ENCODE measurements at places on chromosomes 4 and X.

DNA sequence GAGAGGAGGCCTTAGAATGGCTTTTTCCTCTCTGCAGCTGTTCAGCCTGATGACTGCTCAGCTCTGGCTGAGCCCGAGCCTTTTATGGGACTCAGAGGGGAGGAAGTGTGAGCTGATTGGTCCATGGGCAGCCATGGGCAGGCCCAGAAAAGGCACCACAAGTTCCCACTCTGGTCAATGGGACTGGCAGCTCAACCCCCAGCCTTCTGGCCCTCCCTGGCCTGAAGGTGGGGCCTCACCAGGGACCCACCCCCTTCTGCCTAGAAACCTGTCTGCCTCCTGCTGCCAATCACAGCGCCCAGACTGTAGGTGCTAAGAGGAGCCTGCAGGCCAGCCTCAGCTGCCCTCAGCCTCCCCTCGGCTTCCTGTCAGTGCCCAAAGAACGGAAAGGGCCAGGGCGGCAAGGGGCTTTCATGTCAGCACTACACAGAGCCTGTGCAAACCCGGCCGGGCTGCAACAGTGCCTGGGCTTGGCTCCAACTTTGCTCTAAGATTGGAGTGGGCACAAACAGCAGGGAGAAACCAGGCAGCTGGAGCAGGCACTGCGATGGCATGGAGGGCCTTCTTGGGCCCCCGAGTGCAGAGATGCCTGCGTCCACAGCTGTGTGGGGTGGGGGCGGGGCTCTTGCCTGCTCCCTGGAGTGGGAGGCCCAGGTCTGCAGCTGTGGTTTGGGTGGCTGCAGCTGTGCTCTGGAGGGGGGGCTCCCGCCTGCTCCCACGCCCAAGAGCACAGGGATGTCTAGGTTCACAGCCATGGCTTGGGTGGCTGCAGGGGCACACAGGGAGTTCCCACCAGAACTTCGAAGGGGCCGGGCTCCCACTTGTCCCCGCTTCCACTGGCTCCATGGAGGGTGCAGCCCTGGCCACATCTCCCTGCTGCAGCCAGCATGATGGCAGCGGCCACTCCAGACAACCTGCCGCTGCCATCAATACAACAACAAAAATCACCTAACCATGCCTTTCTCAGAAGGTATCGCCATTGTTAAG lies 92.6 kb downstream of the NXF2 start:
- no peak for DNase-seq

- no peak for DNase-seq
Observed at GRCh38 chr4:174856926-174857800, 28.1 kb upstream of the GLRA3 start.

GRCh38 chrX:105821471-105822121 lies 743 bp upstream of the NRK start:
- no peak for DNase-seq

DNA sequence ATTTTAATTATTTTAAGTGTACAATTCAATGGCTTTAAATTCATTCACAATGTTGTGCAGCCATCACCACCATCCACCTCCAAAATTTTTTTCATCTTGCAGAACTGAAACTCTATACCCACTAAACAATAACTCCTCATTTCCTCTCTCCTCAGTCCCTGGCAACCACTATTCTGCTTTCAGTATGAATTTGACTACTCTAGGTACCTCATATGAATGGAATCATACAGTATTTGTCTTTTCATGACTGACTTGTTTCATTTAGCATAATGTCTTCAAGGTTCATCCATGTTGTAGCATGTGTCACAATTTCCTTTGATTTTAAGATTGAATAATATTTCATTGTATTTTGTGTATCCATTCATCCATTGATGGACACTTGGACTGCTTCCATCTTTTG lies 46.9 kb downstream of the KIF4A start:
- no peak for DNase-seq

DNA sequence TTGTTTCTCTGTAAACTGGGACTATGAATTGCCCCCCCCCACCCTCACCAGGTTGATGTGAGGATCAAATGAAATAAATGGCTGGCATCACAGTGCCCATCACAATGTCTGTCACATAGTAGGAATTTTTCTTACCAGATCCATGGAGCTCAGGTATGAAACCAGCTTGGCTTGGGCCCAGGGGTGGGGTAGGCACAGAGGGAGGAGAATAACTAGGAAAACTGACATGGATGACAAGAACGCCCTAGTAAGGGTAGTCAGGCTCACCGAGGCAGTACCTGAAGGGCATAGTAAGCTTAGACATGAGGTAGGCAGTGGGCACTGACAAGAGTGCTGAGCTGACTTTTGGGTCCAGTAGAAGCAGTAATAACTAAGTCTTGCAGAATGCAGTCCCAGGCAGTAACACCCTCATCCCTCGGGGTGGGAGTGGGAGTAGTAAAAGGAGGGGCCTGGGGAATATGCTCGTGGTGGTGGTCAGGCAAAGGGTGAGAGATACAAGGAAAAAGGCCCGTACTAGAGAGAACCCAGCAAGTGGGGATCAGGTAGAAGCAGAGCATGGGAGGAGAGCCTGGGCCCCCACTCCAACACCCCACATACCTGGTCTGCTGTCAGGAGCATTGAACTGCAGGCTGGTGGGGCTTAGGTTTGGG lies 155.9 kb upstream of the PJA1 start:
- DNase-seq, result no peak

GRCh38 chrX:75211976-75212375 lies 55.9 kb upstream of the ABCB7 start:
- no peak for DNase-seq

GRCh38 chr4:151727365-151727764 lies 33.4 kb downstream of the GATB start:
- no peak for DNase-seq

DNA sequence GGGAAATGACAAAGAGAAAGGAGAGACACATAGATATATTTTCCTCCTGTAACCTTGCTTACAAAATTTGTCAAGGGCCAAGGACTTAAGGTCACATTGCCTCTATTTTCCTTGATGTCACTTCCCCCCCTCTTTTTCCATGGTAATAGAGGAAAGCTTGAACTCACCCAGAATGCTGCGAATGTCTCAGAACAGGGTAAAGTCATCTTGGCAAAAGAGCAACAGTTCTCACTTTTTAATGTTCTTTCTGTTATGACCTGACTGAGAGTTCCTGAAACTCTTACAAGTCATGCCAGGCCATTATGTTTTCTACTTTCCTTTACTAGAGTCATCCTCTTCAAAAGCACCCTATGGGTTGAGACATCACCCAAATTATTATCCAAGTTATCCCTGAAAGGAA lies 50.7 kb upstream of the PRDM5 start:
- no peak for DNase-seq

DNA sequence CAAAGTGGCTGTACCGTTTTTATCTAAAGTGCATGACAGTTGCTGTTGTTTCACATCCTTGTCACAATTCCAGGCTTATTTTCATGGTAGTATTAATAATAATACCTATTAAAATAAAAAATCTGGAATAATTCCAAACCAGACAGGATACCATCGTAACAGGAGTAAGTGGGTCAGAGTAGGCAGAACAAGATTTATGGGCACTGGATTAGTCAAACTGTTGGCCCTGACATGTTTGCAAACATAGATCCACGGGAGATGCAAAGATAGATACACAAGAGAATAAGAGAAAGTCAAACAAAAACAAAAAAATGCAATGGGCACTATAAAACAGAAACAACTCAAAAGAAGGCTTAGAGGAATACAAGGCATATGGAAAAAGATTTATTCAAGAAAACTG lies 449.5 kb upstream of the HS3ST1 start:
- DNase-seq, result no peak

GRCh38 chrX:148647651-148648050 lies 147.2 kb downstream of the AFF2 start:
- DNase-seq, result no peak

GRCh38 chr4:10662937-10663336 lies 21.6 kb downstream of the CLNK start:
- no peak for DNase-seq

- DNase-seq, result no peak
Observed at GRCh38 chr4:7858498-7858897, 81.2 kb downstream of the AFAP1 start.

GRCh38 chr4:158313566-158313965 lies 103.3 kb downstream of the TMEM144 start:
- no peak for DNase-seq
